Suprapubic skin (tissue), 4 donors: ENCODE measurements at places on chromosomes 1 and 21.

DNA sequence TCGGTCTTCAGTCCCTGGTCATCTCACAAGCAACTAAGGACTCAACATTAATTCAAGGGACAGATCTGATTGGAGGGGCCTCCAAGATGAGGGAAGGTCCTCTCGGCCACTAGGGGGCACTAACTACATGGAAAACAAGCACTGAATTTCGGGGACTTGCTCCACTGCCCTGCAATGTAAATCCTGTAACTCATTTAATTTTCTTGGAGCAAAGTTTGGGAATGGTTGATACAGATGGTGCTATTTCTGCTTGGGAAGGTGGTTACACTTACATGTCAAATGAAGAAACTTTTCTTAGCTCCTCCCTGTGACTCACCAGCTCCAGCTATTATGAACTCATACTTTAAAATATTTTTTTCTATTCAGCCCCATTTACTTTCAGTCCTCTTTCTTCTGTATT, 97.4 kb upstream of the KCNJ15 start:
- peaks cover under 1% of the 10 kb centered on the region for H3K27me3 ChIP-seq
- H3K27ac ChIP-seq: no peak overlapping the region

GRCh38 chr1:169012416-169012815, 94.1 kb upstream of the ATP1B1 start:
- DNase-seq: no peak
- H3K4me1 ChIP-seq: no peaks in the 10 kb centered on the region
- H3K36me3 ChIP-seq: no peaks in the 10 kb centered on the region
- H3K27ac ChIP-seq: no peak overlapping the region
- no peak overlapping the region for H3K4me3 ChIP-seq

DNA sequence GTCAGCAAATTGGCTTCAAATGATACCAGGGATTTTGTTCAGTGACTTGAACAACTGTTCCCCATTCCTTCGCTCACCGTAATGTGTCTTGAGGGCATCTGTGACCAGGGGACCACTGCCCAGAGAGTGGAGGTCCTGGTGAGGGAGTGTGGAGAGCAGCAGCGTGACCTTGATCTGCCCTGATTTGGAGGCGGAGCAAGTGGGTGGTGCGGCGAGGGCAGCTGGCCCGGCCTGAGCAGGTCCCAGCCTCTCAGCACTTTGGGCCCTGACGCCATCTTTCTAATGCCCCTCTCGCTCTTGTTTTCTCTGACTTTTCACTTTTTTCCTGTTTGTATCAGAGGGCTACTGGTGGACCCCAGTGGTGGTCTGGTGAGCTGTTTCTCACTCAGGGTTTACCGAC, 31.1 kb downstream of the DIP2A start:
- no peak overlapping the region for H3K27ac ChIP-seq
- DNase-seq: no peak
- no peaks in the 10 kb centered on the region for H3K4me1 ChIP-seq

- no peaks in the 10 kb centered on the region for H3K36me3 ChIP-seq
- no peaks in the 10 kb centered on the region for H3K4me1 ChIP-seq
- no peaks in the 10 kb centered on the region for H3K27me3 ChIP-seq
- no peak overlapping the region for H3K4me3 ChIP-seq
Measured at GRCh38 chr1:50066806-50067205, 41.9 kb upstream of the ELAVL4 start.

DNA sequence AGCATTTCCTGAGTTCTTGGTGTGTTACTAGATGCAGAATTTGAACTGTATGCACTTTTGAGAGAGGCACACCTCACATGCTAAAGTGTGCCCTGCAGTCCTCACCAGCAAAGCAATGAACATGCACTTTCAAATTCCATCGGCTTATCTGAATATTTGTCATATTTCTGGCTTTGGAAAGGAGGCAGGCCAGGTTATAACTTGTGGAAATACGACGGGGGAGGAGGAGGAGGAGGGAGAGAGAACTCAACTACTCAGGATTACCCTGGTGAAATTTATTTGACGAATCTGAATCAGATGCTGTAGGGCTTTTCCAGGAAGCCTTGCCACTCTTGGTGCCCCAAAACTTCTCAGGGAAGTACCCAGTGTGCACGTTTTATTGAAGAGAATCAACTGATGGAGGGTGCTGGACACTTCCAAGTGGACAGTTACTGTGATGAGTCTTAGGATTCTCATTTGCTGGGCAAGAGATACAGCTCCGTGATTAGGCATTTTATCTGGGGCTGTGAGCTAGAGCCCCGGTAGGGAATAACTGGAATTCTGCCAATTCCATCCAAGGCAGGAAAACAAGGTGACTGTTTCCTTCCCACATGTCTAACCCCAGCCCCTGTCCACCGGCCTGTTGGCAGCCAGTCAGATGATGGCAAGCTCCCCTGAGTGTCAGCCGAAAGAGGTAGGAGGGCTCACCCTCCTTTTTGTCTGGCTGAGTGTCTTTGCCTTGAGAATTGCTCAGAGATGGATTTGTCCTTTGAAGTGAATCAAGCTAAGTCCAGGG, 3.8 kb downstream of the PDPN start:
- no peaks in the 10 kb centered on the region for H3K36me3 ChIP-seq
- no peak overlapping the region for H3K4me3 ChIP-seq
- peaks cover 23% of the 10 kb centered on the region for H3K27me3 ChIP-seq
- no peak for DNase-seq
- H3K27ac ChIP-seq: peak overlapping the region; percentile 94

GRCh38 chr1:208778417-208778816, 534.2 kb upstream of the PLXNA2 start:
- no peaks in the 10 kb centered on the region for H3K27me3 ChIP-seq
- H3K27ac ChIP-seq: no peak overlapping the region
- no peaks in the 10 kb centered on the region for H3K36me3 ChIP-seq
- H3K4me1 ChIP-seq: no peaks in the 10 kb centered on the region
- DNase-seq: no peak

DNA sequence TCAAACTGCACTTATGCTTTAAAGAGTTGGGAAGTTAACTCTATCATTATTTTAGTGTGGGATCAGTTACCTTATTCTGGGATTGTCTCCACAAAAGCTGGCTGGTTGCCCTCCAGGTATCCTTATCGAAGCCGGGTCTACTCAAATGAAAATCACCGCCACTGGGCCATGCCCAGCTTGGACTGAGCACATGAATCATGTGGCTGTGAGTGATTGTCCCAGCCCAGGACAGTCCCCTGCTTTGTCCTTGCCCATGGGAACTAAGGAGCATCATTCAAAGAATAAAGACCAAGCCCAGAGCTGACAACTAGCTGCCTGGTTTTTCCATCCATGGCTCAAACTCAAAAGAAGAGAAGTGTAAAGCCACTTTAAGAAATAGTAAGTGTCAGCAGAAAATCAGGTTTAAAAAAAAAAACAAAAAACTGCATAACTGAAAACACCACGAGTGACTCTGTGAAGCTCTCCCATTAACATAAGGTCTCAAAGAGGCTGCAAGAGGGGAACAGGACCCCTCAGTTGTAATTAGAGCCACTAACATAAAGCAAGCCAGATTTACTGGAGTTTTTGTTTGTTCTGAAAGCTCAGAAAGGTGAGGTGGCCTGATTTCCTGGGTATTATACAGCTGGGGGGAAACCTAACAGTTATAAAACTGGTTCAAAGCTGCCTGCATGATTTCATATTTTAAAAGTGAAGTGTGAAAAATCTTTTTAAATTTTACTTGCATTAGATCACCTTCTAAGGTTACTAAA, 91.5 kb downstream of the KIF14 start:
- H3K4me1 ChIP-seq: no peaks in the 10 kb centered on the region
- no peak for DNase-seq
- no peak overlapping the region for H3K4me3 ChIP-seq
- no peaks in the 10 kb centered on the region for H3K27me3 ChIP-seq
- H3K36me3 ChIP-seq: no peaks in the 10 kb centered on the region

DNA sequence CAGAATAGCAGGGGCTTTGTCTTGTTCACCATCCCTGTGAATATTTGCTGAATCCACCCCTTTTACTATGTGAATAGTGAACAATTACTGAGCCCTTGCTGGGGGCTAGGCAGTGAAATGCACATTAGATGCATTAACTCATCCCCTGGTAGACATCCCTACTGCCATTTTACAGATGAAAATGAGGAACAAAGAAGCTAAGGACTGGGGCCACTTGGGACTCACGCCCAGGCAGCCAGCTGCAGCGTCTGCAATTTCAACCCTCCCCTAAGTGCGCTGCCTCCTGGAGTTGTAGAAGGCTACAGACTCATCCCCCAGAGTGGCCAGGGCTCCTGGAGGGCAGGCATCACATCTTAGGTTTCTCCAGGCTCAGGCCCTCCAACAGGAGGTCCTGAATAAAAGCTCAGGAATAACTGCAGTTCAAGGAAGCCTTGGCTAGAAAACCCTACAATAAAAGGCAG, 31.6 kb downstream of the CAPZB start:
- no peaks in the 10 kb centered on the region for H3K27me3 ChIP-seq
- no peaks in the 10 kb centered on the region for H3K36me3 ChIP-seq
- H3K4me3 ChIP-seq: no peak overlapping the region

- H3K27ac ChIP-seq: no peak overlapping the region
- H3K36me3 ChIP-seq: no peaks in the 10 kb centered on the region
- peaks cover 68% of the 10 kb centered on the region for H3K4me1 ChIP-seq
- H3K4me3 ChIP-seq: peak overlapping the region; percentile 55
- no peak for DNase-seq
Measured at GRCh38 chr21:36697851-36698384, 997 bp upstream of the SIM2 start.

DNA sequence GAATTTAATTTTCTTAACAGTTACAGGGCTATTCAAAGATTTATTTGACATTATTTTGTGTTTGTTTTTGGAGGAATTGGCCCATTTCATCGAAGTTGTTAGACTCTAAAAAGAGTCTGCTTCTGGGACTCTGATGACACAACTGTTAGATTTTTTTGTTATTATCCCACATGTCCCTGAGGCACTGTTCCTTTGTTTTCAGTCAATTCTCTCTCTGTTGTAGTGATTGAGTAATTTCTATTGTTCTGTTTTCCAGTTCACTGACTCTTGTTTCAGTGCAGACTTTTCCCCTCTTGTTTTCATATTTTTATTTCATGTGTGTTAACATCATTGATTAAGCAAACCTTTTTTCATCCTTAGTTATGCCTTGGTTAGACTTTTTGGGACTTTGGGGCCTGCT, 325.0 kb downstream of the ZNF326 start:
- H3K36me3 ChIP-seq: no peaks in the 10 kb centered on the region
- peaks cover 5% of the 10 kb centered on the region for H3K27me3 ChIP-seq
- no peak overlapping the region for H3K27ac ChIP-seq
- peaks cover 2% of the 10 kb centered on the region for H3K4me1 ChIP-seq

DNA sequence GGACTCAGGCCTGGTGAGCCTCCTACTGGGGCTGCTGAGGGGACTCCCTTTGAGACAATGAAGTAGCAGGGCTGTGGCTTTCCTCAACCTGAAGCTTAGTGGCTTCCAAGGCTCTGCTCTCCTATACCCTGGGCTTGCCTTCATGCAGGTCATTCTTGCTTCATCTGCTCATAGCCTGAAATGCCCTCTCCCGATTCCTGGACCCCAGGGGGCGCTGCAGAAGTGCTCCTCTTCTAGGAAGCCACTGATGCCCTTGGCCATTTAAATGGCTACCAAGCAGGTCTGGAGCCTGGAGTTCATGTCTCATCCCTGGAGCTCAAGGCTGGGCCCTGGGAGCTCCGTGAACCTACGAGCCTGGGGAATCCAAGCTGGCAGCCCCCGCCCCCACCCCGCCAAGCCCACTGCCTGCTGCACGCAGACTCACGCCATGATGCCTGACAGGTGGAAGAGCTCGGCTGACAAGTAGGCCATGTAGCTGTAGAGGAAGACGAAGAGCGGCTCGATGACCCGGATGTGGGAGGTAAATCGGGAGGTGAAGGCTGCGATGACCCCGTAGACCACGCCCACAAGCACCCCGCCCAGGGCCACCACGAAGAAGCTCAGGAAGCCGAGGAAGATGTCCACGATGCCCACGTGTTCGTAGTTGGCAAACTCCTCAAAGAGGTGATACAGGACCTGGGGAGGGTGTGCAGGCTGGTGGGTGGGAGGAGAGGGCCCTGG, 45.7 kb downstream of the SLC9A1 start:
- peaks cover 32% of the 10 kb centered on the region for H3K4me1 ChIP-seq
- H3K27me3 ChIP-seq: no peaks in the 10 kb centered on the region

DNA sequence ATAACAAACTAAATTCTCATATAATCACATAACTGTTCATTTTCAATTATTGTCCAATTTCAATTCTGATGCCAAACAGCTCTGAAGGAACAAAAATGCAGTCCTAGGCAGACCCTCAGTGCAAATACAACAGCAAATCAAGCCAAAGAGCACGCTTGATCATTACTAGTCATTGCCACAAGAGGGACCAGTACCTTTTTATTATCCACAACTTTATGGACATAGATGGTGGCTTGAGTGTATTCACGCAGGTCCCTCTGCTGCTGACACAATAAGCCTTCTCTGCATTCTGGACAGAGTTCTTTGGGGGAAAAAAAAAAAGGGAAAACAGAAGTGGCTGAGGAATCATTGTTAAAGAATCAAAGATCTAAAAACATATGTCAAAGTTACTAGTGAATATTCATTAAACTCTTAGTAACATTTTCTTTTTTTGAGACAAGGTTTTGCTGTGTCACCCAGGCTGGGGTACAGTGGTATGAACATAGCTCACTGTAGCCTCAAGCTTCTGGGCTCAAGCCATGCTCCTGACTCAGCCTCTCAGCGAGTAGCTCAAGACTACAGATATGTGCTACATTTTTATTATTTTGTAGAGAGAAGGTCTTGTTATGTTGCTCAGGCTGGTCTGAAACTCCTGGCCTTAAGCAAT, 34.3 kb upstream of the RAP1GAP start:
- no peaks in the 10 kb centered on the region for H3K27me3 ChIP-seq
- H3K36me3 ChIP-seq: peaks cover 67% of the 10 kb centered on the region
- DNase-seq: no peak

DNA sequence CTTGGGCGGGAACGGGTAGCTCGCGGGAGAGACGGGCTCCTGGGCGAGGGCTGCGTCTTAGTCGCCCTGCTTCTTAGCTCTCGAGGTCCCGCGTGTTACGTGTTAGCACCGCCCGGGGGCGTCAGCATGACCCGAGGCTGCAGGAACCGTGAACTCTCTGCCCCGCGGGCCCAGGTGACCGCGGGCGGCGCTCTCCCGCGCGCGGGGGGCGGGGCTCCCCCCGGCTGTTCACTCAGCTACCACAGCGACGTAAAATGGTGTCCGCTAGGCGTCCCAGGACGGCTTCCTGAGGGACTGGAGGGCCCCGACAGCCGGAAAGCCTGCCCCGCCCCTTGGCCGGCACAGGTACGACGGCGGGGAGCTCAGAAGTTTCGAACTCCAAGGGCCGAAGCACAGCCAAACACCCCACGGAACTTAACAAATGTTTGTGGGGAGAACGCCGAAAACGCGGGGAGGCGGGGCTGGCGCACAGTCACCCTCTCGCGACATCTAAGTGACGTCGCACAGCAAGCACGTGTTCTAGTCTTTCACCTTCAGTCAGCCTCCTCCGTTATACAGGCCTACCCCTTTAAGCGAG, 780 bp upstream of the RBM15 start:
- H3K4me3 ChIP-seq: peak overlapping the region; percentile 93
- DNase-seq: peak; percentile 98
- no peaks in the 10 kb centered on the region for H3K27me3 ChIP-seq
- H3K4me1 ChIP-seq: peaks cover 51% of the 10 kb centered on the region
